ENCODE measurements at places on chromosomes 12 and 14.

DNA sequence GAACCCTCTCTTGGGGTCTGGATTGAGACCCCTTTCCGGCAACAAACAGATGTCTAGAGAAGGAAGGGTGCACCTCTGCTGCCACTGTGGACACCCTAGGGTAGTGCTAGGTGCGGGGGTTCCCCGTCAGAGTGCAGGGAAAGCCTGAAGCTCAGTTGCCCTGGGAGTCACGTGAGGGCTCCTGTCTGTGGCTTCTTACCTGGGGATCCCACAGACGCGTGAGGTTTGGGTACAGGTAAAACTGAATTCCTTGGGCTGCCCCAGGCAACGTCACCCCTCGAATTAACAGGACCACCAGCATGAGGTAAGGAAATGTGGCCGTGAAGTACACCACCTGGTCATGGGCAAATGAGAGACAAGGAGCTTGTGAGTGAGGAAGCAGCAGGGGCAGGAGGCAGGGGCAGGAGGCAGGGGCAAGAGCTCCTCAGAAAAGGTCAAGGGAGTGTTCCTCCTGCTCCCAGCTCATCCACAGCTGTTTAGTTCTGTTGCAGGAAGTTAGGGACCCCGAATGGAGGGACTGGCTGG, 21.0 kb upstream of the SLC6A12 start:
- peak; percentile 52 for DNase-seq

- DNase-seq = no peak
Measured at GRCh38 chr14:39558525-39558924, 126.3 kb upstream of the FBXO33 start.

DNA sequence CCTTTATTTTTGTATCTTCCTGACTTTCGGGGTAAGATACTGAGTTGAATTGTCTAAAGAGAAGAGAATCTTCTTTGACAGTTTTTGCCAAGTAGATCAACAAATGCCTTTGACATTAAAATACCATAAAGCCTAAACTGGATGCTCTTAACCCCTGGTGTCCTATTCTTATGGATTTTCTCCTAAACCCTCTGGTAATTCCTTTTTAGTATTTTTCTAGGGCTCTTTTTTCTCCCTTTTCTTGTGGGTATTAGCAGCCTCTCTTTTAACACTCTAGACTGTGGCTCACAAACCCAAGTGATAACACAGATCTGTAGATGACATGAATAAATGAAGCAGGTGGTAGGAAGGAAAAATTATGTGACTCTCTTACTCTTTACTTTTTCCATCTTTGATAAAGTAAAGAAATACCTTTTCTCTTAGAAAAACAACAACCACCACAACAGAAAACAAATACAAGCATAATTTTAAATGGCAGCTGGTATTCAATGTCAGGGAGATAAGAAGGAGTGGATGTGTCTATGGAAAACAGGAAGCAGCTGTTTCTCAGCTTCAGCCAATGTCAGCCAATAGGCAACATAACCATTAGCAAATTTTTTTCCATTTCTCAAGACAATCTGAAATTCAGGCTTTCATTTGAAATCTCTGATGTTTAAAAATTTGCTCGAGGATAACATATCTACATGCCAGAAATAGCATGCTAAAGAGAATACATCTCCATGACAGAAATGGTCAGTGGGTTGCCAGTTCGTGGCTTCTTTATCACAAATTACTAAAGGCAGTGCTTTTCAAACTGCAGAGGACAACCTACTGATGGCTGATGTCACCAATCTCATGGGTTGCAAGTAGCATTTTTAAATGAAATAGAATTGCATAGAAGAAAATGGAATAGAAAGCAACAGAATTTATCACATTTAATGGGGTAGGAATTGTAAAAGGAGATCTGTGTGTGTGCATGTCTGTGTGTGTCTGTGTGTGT, 123.1 kb upstream of the KRR1 start:
- DNase-seq = no peak

- no peak for DNase-seq
Measured at GRCh38 chr12:131764738-131765137, 53.8 kb downstream of the SFSWAP start.

GRCh38 chr12:71684081-71684480, 1.8 kb upstream of the TMEM19 start:
- DNase-seq = no peak

DNA sequence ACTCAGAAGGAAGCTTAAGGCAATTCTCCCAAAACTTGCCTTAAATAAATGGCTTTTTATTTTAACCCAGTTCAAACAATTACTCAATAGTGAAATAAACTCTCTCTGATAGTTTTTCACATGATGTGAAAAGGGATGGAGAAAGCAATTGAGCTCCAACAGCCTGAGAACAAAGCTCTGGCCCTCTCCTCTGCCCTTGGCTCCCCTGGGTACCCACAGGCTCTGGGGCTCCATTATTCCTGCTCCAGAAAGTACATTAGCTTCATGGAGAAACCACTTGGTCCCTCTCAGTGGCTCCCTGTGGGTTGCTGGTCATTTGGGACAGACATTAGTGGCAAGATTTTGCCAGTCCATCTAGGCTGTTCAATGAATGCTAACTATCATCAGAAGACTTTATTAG, 242.8 kb downstream of the ATP23 start:
- no peak for DNase-seq

DNA sequence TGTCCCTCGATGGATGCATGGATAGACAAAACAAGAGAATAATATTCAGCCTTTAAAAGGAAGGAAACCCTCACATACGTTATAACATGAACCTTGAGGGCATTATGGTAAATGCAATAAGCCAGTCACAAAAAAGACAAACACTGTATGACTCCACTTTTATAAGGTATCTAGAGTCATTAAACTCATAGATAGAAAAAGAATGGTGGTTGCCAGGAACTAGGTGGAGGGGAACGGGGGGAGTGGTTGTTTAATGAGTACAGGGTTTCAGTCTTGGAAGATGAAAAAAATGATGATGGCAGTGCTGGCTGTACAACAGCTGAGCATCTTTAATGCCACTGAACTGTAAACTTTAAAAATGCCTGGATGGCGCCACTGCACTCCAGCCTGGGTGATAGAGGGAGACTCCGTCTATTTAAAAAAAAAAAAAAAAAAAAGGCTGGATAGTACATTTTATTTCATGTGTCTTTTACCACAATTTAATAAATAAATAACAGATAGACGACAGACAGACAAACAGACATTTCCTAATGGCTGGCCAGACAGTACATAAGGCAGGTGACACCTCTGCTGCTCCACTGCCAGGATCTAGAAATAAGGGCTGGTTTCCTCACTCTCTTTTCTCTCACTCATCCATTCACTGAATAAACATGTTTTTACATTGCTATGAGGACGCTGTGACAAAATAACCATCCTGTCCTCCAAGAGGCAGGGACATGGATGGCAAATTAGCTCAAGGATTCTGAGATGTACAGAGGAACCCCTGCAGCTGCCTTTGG, 118.8 kb downstream of the FOXN3 start:
- no peak for DNase-seq

DNA sequence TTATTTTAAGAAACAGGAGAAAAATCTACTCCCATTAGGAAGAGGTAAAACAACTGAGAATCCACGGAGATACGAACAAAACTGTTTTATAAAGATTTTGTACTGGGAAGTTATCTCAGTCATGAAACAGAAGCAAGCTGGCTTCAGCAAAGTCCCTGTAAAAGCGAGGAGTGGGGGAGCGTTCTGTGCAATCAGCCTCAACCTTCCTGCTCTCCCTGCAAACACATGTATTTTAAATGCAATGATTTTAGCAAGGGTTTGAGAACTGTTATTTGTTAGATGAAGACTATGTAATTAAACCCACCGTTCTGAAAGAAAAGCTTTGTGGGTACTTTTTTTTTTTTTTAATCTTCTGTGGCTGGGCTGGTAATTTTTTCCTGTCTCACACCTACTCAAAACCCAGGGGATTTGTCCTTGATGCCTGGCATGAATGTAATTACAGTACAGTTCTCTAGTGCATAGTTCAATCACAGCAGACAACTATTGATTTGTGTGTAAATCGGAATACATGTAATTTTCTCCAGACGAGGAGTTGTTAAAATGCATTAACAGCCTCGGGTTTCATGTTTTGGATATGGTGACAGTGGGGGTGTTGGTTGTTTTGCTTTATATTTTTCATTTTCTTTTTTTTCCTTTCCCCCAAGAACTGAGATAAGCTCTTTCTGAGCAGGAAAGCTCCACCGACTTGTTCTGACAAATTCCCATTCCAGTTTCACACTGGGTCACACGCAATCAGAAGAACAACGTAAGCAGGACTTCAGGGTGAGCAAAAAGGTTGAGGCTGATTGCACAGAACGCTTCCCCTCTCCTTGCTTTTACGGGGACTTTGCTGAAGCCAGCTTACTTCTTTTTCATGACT, 153.6 kb downstream of the PHLDA1 start:
- DNase-seq = no peak

- DNase-seq = no peak
Measured at GRCh38 chr14:52338051-52338681, 24.1 kb downstream of the PTGER2 start.

GRCh38 chr12:104263580-104264358, 39.8 kb upstream of the EID3 start:
- DNase-seq = no peak
